IPS DF 19.7 (cell line): ENCODE measurements at places on chromosomes 3 and 15.

DNA sequence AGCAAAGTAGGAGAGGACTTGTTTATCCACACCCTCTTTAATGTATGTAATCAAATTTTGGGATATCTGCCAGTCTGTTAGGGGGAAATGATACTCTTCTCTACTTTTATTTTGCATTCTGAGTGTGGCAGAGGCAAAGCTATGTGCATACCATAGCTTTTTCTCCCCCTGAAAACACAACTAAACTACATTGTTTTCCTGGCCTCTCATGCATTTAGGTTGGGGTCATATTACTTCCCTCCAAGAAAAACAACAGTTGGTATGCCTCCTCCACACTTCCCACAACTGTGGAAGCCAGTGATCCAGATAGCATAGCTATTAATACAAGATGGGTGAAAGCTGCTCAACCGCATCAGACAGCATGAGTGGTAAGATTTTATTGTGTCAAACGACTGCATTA lies 6.9 kb downstream of the RPL15 start:
- DNase-seq, result no peak

- DNase-seq, result no peak
These were observed 58.5 kb downstream of the PIK3R4 start for GRCh38 chr3:130688015-130688688.

DNA sequence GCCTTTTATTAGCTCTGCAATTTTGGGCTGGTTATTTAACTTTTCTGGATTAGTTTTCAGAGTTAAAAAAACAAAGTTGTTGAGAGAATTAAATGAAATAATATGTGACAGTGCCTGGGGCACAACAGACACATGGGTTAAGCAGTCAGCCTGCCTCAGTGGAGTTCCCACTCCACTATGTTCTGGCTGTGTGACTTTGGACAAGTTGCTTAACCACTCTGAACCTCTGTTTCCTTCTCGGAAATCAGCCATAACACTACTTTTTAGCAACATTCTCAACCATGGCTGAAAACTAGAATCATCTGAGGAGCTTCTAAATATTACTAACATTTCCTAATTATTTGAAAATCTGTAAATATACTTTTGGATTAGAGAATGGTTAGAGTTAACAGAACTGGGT lies 56.5 kb upstream of the SLC6A11 start:
- no peak for DNase-seq

- no peak for DNase-seq
These were observed 42.4 kb downstream of the REC114 start for GRCh38 chr15:73485372-73485771.

GRCh38 chr15:101225658-101226057 lies 26.2 kb downstream of the CHSY1 start:
- no peak for DNase-seq

DNA sequence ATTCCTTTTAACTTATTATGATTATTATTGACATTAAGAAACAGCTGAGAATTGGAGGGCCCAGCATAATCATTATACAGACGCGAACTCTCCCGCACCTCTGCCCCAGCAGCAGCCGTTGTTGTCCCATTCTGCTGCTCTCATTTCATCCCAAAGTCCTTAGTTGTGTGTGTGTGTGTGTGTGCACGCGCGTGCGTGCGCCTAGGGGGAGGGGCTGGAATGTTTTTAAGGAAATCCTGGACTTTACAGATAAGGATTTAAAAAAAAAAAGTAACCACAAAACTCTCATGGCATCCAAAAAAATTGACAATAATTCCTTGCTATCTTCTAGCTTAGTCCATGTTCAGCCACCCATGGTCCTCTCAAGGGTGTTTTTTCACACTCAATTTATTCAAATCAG lies 134.2 kb downstream of the WNT7A start:
- no peak for DNase-seq

DNA sequence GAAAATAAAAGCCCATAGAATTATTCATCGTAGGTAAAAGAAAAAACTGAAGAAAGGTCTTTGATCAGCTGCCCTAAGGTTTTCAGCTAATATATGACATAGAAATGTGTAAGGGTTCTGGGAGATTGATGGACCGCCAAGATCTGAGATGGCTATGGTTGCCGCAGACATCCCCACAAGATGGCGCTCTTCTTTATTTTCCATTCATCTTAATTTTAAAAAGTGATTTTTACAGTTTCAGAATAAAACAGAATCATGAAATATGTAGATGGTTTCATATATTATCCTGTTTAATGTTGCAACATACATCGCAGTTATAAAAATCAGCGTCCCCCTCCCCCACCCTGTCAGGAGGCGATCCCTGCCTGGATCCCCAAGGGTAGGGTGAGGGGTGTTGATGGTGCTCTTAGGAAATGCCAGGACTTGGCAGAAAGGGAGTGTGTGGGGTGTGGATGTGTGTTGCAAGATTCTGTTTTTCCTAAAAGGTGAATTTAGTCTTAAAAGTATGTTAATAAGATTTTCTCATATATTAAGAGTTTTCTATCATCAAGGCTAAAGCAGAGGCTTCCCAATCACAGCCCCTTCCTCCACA lies 68.8 kb downstream of the ANXA2 start:
- no peak for DNase-seq

DNA sequence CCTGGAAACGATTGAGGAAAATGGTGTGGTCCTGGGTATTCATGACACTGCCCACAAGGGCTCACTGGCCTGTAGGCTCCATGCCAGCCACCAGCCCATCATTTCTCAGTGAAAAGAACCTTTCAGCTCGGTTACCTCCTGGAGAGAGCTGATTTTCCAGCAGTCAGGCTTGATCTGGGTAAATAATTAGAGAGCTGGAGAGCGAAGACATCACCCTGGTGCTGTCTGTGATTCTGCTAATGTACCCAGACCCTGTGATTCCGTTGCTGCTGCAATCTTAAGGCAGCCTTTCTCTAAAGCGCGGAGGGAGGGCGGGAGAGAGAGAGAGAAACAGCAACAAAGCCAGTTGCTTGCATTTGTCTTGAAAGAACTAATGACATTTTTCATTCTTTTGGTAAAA lies 221.9 kb upstream of the TOPAZ1 start:
- no peak for DNase-seq

GRCh38 chr3:56823421-56823926 lies 21.7 kb upstream of the ARHGEF3 start:
- no peak for DNase-seq

DNA sequence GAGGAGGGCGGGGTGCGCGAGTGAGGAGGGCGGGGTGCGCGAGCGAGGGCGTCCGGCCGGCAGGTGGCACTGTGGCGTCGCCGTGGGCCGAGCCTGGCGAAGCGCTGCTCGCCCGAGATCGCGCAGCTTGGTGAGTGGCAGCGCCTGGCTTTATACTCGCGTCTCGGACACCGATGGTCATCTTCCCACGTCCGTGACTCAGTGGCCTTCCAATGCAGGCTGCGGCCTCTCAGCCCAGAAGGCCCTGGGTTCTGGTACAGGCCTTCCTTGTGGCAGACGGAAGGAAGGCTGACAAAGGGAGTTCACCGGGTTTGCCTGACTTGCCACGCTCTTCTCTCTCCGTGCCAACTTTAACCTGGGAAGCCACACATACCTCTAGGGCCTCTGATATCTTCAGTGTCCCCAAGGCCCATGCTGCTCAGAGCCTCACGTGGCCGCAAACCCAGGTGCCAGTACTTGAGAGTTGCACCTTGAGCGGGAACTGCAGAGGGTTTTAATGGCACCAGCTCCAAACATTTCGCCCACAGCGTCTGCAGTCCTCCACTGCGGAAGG lies 195.3 kb upstream of the LYSMD4 start:
- DNase-seq, result no peak

DNA sequence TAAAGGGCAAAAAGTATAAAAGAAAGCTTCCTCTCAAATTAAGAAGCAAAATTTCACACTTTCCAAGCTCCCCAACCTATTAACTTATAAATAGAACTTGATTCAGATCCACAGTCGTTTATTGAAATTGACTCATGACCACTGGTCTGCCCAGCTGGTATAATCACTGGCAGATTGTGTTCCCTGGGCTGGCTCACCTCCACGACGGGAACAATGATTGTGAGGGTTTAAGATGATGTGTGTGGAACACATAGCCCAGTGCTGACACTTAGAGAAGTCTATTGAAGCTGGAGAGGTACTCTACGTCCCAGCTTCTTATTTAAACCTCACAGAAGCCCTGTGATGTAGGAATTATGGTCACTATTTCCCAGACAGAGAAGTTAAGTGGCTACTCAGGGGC lies 90.4 kb downstream of the MB21D2 start:
- no peak for DNase-seq

DNA sequence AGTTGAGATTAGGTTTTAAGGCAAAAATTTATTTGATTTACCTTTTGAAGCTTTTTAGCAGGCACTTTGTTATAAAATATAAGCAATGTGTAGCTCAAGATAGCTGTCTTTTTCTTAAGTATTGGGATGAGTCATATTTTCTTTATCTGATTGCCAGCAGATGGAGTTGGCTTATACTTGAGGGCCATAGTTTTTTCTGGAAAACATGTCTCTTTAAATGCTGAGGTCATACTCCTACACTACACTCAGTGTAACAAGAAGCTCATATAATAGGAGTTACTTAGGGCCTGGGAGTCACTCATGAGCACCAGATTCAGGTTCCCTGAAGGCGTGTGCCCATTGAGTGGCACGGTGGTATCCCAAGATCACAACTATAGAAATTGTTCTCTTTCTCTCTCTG lies 579.8 kb downstream of the EDEM1 start:
- no peak for DNase-seq

DNA sequence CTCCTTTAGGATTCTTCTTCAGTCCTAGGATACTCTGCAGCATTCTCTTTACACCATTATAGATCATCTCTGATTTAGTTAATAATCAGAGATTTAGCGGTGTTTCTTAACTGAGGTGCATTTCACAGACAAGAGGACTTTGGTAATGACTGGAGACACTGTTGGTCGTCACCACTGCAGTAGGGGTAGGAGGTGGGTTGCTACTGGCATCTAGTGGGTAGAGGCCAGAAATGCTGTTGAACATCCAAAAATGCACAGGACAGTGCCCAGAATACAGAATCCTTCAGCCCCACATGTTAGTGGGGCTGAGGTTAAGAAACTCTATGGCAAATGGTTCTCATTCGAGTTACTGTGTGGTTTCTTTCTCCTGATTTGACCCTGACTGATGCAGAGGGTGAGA lies 80.4 kb upstream of the LMCD1 start:
- no peak for DNase-seq

GRCh38 chr3:7444886-7445285 lies 584.0 kb downstream of the GRM7 start:
- DNase-seq, result no peak

DNA sequence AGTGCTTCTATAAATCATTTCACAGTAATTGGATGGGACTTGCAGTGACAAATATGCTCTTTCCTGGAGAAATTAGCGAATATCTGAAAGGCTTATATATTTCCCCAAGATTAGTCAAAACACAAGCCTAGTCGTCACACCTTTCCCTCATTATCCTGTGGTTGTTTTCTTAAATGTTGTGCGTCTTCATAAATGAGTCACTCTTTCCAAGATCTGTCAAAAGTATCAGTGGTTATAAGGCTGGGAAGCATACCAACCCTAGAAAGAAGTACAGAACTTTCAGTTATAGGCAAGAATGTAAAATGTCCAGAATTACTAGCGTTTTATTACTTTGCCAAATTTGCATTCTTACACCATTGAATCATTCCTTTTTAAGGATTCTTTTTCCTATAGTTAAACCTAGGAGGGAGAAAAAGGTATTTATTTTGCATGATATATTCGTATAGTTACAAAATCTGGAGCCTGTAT lies 33.6 kb downstream of the TMEM212 start:
- DNase-seq, result no peak

DNA sequence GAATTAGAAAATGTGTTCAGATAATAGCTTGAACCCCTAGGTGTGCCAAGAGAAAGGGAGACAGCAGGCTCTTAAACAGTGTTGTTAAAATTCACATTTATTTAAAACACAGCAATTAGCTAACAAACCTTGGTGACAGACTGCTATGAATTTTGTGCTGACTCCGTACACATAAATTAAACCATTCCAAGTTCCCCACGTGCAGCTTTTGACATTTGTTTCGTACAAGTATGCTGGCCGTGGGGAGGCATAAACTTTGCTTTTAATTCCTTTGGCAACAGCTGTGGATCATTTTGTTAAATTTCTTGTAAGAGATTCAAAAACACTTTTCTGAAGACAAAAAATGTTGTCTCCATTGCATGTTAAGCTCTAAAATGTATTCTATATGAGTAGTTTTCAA lies 465.3 kb downstream of the FGF12 start:
- no peak for DNase-seq

DNA sequence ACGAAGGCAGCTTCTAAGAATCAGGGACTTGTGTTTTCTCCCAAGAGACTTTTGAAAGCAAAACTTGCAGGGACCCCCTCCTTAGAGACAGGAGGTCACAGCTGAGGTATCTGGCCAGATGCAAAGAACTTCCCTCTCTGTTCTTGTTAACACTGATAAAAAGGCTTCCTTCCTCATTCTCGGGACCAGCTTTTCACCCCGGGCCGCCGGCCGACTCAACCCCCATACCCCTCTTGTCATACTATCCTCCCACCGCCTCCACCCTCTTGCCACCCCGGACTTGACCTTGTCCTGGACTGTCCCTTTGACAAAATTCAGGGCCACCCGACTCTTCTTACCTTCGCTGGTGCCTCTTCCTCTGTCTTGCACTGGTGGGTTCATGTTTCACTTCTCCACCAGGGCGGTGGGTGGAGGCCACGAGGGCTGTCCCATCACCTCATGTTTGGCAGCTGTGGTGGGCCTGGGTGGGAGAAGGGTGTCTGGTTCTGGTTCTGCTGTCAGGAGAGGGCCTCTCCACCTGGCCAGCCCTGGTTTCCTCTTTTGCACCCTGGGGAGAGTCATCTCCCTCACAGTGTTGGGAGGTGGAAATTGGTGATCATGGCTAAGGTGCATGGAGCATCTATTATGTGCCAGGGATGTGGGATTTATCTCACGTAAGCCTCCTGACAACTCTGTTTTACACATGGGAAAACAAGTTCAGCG lies 32.5 kb downstream of the BHLHE40 start:
- DNase-seq, result no peak

GRCh38 chr3:150238995-150239619 lies 169.0 kb upstream of the TSC22D2 start:
- no peak for DNase-seq

- DNase-seq, result no peak
These were observed 17.3 kb downstream of the ZBTB38 start for GRCh38 chr3:141385406-141386125.

DNA sequence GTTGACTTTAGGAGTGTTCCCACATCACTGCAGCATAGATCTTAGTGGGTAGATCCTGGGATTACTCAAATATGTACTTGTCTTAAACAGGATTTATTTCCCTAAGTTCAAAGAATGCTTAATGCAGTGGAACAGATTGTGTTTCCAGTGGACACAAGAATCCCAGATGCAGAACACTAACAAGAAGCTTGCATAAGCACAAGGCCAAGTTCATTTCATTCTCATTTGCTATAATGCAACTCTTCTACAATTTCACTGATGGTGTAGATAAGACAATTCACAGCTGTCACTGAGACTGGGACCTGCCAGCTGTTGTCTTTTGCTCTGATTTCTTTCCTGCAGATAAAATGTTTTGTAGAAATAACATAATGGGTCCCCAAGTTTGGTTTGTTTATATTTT lies 225.6 kb downstream of the NFKBIZ start:
- no peak for DNase-seq

DNA sequence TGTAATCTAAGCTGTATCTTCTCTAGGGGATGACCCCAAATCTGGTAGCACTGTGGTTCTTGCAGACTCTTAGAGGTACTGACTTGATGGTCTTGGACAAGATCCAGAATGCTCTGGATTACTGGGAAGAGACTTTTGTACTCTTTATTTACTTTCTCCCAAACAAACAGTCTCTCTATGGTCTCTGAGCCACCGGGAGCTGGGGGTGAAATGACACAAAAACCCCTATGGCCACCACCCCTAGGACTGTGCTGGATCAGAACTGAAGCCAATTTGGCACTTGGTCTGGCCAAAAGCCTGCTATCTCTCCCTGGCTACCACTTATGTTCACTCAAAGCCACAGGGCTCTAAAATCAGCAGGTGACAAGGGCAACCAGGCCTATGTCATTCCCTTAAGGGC lies 50.2 kb upstream of the SI start:
- DNase-seq, result no peak
